ENCODE measurements at places on chromosomes 7 and 10.
A peak's percentile ranks its signal among the peaks of the same experiment; 100 is the strongest.

DNA sequence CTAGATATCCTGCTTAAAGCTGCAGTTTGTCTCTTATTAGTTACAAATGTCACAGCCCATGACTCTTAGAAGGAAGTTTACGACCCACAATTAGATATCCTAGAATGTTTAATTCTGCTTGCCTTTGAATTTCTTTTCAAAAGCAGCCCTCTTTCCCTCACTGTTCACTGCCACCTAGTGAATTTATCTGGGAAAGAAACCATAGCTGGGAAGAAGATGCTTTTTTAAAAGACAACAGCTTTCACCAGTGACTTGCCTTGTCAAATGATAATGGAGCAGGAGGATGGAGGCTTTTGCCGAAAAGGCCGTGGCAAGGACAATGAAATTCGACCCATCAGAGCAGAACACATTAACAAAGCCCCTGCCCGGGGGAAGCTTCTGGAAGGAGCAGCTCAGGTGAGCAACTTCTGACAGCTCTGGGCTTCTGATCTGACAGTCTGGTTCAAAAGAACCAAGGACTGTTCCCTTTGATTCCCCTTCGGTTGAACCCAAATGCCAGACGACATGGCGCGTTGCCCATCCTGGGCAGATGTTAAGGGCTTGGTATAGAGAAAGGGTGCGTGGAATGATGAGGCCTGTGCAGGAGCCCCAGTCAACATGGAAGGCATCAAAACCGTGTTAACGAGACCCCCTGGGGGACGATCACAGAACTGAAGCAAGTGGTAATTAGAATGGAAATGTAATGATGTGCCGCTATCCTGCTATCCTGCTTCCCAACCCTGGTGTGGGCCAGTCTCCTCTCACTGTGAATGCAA lies 236.8 kb downstream of the FRMD4A start:
- DNase-seq, result no peak

GRCh38 chr7:1548944-1549343 lies 7.1 kb downstream of the TMEM184A start:
- DNase-seq, result no peak

GRCh38 chr10:102419269-102420180 lies 940 bp upstream of the PSD start:
- DNase-seq, result peak; percentile 74

DNA sequence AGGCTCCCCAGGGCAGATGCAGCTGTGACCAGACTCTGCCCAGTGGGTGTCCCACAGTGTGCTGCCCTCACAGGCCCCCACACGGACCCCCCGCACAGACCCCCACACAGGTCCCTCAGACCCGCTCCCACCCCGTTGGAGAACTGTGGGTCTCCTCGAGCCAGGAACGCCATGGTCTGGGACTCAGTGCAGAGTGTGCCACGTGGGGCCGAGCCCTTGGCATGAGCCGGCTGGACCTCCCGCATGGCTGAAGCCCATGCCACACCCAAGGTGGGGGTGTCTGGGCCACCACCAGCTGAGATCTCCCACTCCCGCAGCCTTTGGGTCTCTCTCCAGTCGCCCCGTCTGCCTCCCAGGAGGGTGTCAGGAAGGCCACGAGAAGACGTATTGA lies 34.3 kb downstream of the JAKMIP3 start:
- DNase-seq, result no peak

GRCh38 chr7:48140001-48140681 lies 31.1 kb upstream of the ABCA13 start:
- DNase-seq, result no peak

Data from erythroblast (primary cell).